Stimulated activated CD4-positive, alpha-beta T cell treated with anti-CD3 and anti-CD28 coated beads, Interleukin-4, amount 100 ng/mL, for 24 hours (primary cell): ENCODE measurements at places on chromosomes 11 and 22.

GRCh38 chr11:133733631-133734030, 111.7 kb downstream of the SPATA19 start:
- no peak for DNase-seq

DNA sequence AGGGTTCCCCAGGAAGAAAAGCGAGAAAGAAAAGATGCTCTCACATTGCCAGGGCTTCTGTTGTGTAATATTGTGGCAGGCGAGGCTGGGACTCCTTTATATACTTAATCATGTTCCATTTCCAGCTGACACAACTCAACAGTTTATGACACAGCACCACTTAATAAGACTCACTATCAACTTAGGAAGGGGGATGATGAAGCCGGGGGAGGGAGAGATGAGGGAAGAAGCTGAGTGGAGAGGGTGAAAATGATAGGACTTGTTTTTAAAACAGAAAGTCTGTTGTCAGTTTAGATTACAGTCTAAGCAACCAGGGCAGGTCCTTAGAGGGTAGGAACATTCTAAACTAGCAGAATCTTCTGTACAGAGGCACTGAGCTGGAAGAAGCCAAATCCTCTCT, 397.0 kb downstream of the NXPE2 start:
- no peak for DNase-seq

- DNase-seq: no peak
These were observed 9.6 kb downstream of the ART5 start for GRCh38 chr11:3632070-3632660.

DNA sequence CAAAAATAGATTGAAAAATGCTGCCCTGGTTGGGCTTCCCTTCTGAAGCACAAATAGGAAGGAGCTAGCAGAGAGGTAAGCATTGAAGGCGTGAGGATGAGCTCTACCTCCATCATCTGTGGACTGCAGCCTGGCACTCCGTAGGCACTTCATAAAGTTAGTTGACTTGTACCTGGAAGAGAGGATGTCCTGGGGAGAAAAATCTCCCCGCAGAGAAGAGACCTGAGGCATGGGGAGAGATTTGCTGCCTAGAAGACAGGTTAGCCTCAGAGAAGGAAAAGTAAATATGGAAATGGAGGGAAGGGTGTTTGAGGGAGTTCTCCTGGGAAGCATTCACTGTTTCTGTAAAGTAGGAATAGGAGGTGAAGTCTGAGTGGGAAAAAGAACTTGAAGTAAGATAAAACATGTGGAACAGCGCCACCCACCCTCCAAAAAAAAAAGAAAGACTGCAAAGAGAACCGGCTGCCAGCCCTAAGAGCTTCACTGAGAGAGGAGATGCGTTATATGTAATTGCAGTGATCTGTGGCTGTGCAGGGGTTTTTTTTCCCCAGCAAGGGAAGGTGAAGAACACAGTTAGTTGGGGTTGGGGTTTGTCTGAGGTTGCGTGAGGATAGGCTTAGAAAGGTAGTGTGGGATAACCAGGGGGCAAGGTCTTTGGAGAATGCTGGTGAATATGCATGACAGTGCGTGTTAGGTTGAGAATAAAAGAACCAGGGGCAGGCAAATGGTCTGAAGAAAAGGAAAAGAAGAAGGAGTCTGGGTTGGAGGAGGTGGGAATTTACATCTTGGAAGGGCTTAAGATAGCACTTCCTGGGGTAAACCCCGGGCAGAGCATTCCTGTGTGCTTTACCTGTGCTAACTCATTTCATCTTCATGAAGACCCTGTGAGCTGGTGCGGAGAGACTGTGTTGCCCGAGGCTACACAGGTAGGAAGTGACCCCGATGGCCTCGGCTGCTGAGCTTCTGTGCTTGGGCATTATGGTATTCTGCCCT, 16.0 kb downstream of the TNRC6B start:
- no peak for DNase-seq

- no peak for DNase-seq
These were observed 331.5 kb downstream of the KCNA4 start for GRCh38 chr11:29685361-29685760.

- peak; percentile 36 for DNase-seq
These were observed 7.5 kb downstream of the CRYBB1 start for GRCh38 chr22:26610072-26610958.

- DNase-seq: no peak
These were observed 77.7 kb downstream of the FEZ1 start for GRCh38 chr11:125418396-125418795.

DNA sequence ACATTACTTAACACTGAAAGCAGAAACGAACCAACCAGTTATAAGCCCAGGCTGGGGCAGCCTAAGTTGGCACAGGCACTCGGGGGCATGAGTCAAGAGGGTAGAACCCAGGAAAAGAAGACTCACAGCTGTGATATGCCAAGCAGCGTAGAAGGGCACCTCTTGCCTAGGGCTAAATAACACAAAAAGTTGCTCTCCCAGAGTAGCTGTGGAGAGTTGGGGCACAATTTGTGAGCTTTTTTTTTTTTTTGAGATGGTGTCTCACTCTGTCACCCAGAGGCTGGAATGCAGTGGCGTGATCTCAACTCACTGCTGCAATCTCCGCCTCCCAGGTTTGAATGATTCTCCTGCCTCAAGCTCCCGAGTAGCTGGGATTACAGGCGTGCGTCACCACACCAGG, 8.8 kb downstream of the CLMP start:
- no peak for DNase-seq

DNA sequence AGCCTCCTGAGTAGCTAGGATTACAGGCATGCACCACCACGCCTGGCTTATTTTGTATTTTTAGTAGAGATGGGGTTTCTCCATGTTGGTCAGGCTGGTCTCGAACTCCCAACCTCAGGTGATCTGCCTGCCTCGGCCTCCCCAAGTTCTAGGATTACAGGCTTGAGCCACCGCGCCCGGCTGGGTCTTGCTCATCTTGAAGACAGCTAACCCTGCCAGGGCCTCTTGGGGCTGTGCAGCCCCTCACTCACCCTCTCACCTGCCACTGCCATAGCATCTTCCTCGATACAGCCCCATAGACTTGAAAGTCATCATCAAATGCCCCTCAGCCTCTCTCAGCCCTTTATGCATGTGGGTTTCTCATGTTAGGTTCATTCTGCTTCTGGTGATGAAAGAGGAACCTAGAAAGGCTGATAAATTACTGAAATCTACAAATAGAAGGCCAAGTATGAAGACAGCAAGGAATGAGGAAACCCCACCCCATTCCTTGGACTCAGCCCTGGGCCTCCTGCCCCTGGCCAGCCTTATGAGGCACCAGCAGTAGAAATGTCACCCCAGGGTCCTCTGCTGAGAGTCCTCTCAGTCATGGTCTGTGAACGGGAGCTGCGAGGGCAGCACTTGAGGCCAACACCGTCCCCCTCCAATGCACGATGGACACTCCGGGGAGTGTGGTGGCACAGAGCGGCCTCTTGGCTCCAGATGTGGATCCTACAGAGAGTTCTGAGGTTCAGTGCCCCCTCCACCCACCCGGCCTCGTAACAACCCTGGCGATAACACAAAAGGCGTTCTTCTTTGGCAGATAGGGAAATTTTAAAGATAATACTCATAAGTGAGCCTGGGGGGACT, 24.8 kb downstream of the SCGB1A1 start:
- no peak for DNase-seq

GRCh38 chr11:11239959-11240358, 113.1 kb downstream of the CSNK2A3 start:
- no peak for DNase-seq

- DNase-seq: no peak
These were observed 17.8 kb downstream of the AP1B1 start for GRCh38 chr22:29370537-29370936.

DNA sequence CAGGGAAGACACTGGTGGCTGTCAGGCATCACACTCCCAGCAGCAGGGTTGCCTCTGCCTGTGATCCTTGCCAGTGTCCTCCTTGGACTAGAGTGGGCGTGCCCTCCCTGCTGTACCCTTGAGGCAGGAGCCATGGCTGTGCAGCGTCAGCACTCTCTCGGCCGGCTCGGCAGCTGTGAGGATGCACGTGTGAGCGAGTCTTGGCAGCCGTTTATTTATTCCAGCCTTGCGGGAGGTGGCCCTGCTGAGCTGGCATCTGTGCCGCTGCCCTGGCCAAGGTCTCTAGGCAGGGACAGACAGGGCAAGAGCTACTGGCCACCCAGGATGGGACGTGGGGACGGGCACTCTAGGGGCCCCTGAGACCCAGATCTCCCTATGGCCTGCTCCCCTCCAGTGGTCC, 33.9 kb downstream of the TSPAN4 start:
- no peak for DNase-seq

- DNase-seq: no peak
These were observed 67.8 kb downstream of the GGTLC2 start for GRCh38 chr22:22712092-22712658.

GRCh38 chr11:130725421-130726233, 190.7 kb downstream of the SNX19 start:
- no peak for DNase-seq

GRCh38 chr22:40960145-40960544, 9.0 kb downstream of the RBX1 start:
- DNase-seq: no peak

GRCh38 chr11:14949437-14950147, 22.6 kb downstream of the CALCA start:
- no peak for DNase-seq

DNA sequence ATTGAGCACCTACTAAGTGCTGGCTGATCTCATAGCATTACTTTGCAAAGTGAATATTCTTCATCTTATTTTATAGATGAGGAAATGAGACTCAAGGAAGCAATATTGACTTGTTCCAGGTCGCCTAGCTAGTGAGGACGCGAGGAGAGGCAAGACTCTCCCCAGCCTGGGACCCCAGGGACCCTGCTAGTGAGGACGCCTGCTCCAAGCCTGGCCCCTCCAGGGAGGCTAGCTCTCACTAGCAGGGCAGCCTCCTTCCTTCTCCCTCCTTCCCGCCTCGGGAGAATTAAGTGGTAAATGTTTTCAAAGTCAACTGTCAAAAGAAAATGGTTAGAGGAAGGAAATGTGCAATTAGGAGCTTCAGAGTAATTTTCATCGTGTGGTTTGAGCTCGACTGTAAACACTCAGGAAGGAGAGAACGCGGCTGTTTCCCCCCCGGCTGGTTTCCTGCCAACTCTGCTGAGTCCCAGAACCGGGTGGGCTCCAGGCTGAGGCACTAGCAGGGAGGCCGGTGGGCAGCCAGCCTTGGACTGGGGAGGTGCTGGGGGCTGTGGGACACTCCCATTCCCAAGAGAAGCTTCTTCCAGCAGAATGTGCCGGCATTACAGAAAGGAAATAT, 17.9 kb downstream of the MYEOV start:
- DNase-seq: no peak

- no peak for DNase-seq
These were observed 73.6 kb upstream of the NARS2 start for GRCh38 chr11:78647986-78648875.

DNA sequence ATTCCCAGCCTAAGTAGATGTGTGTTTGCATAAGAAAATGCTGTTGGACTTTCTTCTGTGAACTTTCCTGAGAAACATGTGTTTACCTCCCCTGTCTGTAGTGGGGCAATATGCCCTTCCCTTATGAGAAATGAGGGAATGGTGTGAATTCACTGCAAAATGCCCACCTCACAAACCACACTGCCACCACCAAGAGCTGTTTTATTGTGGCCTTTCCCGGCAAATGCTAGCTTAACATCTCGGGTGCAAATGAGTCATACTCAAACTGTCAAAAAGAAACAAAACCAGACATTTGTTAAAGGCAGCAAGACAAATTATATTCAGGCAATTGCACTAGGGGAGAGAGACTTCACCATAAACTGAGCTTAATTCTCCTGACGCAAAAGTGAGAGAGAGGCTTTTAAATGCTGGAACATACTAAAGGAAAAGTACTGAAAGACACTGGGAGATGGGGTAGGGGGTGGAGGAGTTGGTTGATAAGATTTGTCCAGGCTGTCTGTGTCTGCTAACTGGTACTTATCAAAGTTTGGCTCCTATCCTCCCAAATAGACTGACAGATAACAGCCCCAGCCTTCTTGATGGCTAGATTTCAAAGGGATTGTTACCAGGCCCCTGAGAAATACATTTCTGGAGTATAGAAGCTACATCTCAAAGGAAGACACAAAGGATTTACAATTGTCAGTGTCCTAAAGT, 70.9 kb upstream of the OR5AK2 start:
- DNase-seq: no peak

DNA sequence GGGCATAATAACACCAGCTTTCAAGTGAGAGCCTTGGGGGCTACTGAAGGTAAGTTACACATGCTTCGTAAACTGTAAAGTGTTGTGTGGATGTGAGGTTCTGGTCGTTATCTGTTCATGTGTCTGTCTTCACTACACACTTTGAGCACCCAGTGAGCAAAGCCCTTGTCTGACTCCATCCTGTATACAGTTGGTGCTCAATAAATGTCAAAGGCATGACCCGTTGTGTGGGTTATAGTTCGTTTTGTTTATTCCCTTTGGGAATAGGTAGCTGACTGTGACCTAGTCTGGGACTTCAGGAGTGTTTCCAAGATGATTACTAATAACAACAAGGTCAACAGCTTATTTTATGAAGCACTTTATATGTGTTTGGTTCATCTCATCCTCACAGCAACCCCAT, 146.9 kb downstream of the MIAT start:
- no peak for DNase-seq

DNA sequence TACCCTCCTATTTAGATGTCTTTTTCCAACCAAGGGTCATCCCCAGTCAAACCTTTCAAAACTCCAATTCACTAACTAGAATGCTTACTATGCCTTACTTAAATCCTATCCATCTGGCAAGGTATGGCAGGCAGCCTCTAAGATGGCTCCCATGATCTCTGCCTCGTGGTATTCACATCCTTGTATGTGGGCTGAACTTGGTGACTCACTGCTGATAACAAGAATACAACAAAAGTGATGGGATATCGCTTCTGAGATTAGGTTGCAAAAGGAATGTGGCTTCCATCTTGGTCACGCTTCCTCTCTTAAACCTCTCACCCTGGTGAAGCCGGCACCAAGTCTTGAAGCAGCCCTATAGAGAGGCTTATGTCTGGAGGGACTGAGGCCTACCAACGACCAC, 29.6 kb upstream of the UPB1 start:
- DNase-seq: no peak

DNA sequence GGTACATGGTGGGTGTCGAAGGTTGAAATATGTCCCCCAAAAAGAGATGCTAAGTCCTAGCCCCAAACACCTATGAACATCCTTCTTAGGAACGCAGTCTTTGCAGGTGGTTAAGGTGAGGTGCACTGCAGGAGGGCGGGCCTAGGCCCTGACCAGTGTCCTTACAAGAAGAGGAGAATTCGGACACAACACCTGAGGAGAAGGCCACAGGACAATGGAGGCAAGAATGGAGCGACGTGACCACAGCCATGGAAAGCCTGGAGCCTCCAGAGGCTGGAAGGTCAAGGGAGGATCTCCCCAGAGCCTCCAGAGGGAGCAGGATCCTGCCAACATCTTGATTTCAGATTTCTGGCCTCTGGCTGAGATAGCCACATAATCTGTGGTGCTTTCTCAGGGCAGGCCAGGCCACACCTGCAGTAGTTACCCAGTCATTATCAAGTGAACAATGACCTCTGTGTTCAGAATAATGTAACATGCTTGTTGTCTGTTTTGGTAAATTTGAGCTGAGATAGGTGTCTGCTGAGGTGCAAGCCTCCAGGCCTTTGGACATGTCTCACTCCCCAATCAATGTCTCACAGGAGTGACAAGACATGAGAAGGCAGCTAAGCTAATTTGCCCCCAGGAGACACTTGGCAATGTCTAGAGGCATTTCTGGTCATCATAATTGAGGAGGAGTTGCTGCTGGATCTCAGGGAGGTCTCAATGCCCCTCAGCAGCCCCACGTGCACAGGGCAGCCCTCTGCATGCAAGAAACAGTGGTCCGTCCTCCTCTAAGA, 498.9 kb downstream of the BRD1 start:
- DNase-seq: no peak
